Vagina (tissue), 2 donors: ENCODE measurements at places on chromosomes 5 and 9.

DNA sequence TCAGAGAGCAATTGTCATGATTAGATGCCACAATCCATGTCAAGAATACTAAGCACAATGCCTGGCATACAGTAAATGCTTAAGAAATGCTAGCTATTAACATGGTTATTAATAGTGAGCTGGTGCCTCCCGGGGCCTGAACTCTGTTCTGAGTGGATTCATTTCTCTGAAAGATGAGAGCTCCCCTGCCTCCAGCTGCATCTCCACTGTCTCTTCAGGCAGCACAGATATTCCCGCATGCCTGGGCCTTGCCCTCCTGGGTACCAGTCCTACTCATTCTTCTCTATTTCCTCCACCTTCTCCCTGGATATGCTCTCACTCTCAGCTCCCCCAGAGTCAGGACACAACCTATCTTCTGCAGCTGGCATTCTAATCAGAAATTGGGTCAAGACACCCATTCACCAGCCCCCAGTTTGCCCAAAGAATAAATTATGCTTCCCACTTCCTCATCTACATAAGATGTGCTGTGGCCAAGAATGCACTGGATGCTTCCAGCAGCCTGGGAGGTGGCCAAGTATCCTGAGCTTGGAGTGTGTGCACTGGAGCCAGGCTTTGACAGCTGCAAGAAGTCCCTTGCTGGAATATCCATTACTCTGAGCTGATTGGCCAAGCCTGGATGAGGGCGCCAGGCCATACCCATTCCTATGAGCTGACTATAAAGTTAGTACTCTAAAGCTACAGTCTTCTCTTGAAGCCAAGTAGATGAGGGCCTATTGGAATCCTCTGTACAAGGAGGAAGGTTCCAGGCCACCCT is 669.0 kb downstream of the ACTL7B start:
- DNase-seq = no peak

GRCh38 chr5:120297616-120298015 is 166.5 kb upstream of the PRR16 start:
- DNase-seq = no peak

DNA sequence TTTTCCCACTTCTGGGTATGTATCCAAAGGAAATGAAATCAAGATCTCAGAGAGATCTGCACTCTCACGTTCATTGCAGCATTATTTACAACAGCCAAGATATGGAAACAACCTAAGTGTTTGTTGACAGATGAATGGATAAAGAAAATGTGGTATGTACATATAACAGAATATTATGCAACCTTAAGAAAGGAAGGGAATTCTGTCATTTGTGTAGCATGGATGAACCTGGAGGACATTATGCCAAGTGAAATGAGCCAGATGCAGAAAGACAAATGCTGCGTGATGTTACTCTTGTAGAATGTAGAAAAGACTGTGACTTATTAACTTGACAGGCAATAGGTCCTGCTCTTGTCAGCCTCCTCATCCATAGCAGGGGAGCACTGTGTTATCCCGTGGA is 31.4 kb downstream of the PPARGC1B start:
- DNase-seq = no peak

- no peak for DNase-seq
These were observed 11.0 kb downstream of the NELFB start for GRCh38 chr9:137266162-137266527.
